Nucleus accumbens (tissue), 56 donors: ENCODE measurements at places on chromosomes 2 and 18.
A peak's percentile ranks its signal among the peaks of the same experiment; 100 is the strongest.

GRCh38 chr2:128412181-128412871, 93.7 kb upstream of the HS6ST1 start:
- no peak for DNase-seq

DNA sequence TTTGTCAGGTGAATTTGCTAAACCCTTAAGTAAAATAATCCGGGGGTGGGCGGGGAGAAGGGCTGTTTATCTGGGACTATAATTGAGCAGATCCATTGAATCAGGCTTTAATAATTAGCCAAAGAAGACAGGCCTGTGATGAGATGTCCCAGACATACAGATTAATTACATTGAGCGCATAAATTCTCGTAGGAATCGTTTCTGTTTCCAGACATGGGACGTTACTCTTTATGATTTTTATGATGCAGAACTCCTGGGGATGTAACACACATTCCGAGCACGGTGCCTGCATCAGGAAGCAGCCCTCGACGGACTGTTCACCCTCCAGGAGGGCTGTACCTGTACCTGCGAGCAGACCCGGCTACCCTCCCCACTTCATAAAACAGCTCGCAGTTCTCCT, 88.9 kb downstream of the SMIM21 start:
- DNase-seq = no peak

DNA sequence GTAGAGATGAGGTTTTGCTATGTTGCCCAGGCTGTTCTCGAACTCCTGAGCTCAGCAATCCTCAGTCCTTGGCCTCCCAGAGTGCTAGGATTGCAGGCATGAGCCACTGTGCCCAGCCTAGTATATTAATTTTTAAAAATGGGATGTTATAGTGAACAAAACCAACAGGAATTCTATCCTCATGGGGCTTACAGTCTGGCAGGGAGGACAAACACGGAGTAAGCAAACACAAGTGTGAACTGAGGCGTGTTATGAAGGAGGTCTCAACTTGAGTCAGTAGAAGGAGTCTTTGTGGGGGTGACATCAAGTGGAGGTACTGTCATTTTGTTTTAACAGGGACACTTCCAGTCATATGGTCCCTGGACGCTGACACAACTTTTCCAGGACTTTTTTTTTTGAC, 33.1 kb downstream of the EMILIN2 start:
- DNase-seq = no peak

DNA sequence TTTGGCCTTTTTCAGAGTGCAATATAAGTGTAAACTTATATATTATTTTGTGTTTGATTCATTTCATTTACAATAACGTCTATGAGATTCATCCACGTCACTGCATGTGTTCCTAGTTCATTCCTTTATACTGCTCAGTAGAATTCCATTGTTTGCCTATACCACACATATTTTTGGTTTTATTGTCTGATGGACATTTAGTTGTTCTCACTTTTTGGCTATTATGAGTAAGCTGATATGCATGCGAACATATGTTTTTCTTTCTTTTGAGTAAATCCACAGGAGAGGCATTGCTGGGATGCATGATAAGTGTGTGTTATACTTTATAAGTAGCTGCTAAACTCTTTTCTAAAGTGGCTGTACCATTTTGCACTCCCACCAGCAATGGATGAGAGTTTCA, 314.8 kb upstream of the HS6ST1 start:
- DNase-seq = no peak

- peak; percentile 24 for DNase-seq
Measured at GRCh38 chr18:3594760-3595368, 144.9 kb downstream of the TGIF1 start.

DNA sequence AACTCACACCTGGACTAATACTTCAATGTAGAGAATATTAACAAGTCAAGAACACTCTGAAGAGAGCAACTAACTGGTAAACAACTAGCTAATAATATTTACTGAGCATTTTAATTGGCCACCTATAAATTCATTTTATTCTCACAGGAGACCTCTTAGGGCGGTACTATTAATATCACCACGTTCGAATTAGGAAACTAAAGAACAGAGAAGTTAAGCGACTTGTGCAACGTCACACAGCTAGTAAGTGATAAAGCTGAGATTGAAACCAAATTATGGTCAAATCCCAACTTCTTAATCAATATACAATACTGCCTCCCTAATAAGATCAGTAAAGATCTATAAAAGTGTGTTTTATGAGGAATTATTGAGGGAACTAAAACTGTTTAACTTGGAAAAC, 1034.3 kb upstream of the POU3F3 start:
- no peak for DNase-seq

GRCh38 chr18:9824474-9824832, 61.3 kb upstream of the TXNDC2 start:
- no peak for DNase-seq

- DNase-seq = no peak
Measured at GRCh38 chr2:234953116-234954031, 1.6 kb downstream of the SH3BP4 start.

DNA sequence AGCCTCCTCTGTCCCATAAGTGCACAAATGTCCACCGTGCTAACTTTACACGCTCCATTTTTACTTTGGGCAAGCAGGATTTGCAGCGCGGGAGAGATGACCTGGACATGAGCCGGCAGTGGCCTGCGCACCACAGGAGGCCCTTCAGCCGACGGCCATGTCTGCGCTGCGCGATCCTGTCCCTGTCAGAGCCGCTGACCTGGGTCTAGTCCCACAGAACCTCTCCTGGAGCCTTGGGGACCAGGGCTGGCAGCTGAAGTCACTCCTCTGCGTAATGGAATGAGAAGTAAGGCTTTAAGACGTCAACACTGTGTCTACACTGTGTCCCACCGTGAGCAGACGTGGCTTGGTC, 29.6 kb downstream of the ADI1 start:
- DNase-seq = no peak

DNA sequence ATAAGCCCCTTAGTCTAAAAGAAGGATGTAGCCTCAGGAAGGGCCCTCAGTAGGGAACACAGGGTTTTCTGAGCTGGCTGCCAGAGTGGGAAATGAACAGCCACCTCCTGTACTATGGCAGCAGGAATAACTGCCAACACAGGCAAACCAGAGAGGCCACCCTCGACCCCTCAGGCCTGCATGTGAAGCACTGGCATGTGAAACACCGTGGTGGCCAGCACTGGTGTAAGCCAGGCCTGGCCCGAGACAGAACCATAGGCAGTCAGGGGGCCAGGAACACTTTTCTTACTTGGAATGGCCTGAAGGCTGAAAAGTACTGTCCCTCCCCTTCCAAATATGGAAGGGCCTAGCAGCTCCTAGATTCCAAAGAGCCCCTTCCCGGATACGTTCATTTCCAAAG, 28.2 kb downstream of the SFXN5 start:
- no peak for DNase-seq

GRCh38 chr2:48574353-48575287, 43.0 kb upstream of the GTF2A1L start:
- DNase-seq = no peak

- no peak for DNase-seq
Measured at GRCh38 chr2:129702416-129703176, 276.9 kb upstream of the RAB6C start.

DNA sequence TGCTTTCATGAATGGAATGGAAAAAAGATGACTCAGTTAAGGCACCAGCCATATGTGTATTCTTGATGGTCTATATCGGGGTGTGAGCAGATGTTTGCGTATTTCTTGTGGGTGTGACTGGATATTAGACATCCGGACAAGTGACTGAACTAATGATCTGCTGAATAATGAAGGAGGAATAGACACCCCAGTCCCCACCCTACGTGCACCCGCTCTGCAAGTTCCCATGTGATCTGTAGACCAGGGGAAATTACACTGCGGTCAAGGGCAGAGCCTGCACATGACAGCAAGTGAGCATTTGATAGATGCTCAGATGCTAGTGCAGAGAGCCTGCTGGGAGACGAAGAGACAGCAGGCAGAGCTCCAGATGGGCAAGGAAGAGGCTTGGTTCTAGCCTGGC, 12.4 kb upstream of the PRLH start:
- no peak for DNase-seq

DNA sequence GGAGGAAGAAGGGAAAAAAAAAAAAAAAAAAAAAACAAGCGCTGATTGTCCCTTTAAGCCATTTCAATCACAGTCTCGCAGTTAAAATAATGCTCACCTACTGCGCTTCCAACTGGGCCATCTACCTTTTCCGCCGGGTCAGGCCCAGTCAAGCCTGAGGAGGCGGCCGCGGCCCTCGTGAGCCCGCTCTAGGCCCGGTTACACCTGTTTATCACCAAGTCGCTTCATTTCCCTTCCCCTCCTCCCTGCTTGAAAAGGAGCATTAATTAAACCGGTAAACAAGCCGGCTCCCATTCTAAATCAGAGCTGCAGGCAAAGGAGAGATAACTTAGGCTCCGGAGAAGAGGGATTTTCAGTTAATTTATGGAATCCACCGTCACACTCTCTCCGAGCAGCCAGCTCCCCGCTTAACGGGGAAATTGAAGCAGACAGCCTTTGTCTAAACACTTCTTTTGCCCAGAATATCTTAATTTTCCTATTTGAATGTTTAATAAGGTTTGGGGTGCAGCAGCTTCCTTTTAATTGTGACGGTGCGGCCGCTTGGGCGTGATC, 140.1 kb upstream of the SIX3 start:
- DNase-seq = no peak

DNA sequence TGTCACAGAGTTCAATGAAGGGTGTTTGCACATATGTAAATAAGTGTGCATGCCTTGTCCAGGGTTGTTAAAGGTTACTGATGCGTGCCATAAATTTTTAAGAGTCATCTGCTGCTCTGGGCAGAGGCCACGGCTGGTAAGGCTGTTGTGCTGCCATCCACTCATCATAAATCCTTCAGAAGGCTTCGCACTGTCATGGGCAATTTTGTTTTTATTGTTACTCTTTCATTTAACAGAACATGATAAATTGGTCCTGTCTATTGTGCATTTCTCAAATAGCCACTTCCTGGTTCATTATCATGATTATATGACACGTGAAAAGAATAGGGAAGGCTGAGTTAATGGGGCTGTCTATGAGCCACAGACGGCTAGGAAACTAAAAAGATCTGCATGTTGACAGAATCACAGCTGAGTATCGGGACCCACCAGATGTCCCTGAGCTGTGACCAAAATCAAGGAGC, 634.3 kb upstream of the SOX11 start:
- DNase-seq = no peak

DNA sequence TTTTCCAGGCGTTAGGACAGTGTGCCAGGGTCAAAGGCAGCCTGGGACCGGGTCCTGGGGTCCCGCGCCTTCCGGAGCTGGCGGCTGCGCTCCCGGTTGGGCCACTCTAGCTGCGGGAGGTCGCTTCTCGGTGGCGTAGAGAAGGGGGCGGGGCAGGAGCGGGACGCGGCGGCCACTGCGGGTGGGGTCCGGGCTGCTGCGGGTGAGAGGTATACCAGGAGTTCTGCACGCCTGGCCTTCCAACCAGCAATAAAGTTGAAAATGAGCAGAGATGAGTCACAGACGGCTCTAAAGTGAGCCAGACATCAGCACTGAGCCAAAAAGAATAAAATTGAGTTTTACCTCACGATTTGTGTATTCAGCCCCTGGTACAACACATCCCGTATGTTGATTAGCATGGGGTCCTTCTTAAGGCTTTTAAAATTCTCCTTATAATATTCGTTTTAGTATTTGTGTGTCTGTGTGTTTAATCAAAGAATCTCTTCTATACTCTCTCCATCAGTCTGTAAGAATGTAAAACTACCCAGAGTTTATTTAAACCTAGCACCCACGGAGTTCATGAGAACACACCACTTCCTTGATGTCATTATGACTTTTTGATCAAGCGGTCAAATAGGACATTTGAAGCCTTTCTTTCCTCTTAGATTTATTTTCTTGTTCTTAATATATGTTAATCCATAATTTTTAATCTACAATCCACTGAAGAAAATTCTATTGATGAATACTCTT, at the start of gene C1GALT1C1L:
Gene C1GALT1C1L, minus strand, starts transcription at position 108 of the 729 bp plus-strand sequence. Its CDS starts 107 bp downstream, at position 1.
- peak; percentile 13 for DNase-seq

DNA sequence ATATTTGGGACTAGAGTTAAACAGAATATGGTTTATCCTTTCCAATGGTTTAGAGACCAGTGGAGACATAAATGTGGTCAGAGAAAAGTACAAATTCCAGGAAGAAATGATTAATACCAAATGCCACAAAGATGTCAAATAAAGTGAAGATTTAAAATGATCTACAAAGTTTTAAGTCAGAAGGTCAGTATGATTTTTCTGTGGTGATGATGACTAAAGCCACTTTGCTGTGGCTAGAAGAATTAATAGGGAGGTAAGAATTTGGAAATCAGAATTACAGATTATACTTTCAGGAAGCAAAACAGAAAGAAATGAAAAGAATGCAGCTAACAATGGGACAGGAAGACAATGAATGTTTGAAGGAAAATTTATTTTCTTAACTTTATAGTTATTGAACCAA, 91.5 kb upstream of the CDH7 start:
- no peak for DNase-seq

DNA sequence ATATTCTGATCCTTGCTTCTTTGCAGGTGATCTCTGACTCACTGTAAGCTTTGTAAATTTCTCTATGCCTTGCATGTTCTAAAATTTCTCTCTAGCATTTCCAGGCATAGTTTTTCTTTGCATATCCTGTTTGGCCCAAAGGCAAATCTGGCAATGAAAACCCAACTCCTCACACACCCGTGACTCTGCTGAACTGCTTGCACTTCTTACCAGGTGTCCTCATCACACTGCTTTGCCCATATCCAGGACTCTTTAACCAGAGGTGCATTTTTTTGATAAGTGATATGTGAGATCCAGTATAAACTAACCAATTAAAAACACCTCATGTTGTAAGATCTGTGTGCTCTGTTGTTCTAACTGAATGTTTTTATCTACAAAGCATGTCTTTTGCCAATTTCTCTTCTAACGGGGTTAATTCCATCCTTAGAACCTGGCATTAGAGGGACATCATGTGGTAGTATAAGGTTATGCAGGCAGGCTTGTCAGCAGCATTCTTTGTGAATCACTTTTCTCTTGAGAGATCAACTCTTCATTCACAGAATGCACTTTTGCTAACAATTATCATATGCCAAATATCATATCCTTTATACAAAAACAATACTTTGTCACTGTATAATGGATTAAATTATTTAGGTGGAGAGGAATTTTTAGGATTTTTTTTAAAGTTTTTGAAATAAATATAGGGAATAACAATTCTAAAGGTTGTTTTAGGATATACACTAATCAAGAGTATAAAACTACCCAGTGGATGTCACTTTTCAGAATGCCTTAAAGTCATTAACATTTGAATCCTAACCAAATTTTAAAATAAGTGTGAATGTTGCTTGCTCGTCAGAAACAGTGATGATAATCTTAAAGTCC, 20.8 kb upstream of the TMX3 start:
- DNase-seq = no peak

DNA sequence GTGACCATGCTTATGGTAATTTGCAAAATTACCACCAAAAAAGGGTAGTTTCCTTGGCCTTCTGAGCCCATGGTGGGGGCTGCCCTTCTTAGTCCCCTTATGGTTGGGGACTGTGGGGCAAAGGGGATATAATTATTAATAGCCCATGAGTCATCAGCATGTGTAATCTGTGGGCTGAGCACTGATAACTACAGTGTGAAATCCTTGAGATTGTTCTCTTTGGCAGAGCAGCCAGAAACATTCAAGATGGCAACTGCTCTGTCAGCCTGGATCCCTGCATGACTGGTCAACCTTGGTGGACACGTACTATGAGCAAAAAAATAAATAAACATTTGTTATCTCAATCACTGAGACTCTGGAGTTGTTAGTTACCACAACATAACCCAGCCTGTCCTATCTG, 61.3 kb downstream of the MGAT4A start:
- no peak for DNase-seq
